GM12891 (cell line): ENCODE measurements at places on chromosomes 11 and 22.

GRCh38 chr22:23591846-23592245, 11.8 kb upstream of the IGLL1 start:
- DNase-seq, result no peak

DNA sequence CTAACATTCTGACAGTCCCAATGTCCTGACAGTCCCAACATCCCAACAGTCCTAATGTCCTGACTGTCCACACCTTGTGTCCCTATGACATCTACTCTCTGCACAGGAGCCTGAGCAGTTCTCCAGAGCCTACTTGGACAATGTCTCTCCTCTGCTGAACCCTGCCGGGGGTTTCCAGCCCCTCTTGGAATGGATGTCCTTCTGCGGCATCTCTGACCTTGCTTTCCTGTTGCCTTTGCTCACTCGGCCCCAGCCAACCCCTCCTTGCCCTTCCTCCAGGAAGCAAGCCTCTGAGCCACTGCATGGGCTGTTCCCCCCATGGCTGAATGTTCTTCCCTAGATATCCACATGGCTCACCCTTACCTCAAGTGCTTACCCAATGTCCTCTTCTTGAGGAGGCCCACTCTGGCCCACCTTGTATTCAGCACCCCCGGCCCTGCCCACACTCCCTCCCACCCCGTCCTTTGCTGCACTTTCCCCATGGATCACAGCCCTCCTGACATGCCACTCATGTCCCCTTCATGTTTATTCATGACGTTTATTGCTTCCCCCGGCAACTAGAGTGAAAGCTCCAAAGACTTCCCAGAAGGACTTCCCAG, 59.5 kb downstream of the DHCR7 start:
- DNase-seq, result no peak

DNA sequence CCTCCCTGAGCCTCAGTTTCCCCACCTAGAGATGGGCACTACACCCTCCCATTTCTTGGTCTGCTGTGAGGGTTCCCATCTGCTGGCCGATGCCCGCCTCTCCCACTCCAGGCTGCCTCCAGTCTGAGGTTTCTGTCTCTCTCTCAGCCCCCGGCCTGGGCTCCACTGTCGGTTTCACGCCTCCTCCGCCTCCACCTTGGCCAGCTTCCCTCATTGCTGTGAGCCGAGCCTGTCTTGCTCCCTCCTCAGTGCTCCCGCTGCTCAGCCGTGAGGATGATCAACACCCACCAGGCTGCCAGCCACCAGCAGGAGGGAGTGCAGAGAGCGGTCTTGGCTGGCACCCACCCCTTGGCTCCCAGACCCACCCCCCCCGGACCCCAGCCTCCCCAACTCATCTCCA, 61.0 kb downstream of the CYTH4 start:
- DNase-seq, result no peak

DNA sequence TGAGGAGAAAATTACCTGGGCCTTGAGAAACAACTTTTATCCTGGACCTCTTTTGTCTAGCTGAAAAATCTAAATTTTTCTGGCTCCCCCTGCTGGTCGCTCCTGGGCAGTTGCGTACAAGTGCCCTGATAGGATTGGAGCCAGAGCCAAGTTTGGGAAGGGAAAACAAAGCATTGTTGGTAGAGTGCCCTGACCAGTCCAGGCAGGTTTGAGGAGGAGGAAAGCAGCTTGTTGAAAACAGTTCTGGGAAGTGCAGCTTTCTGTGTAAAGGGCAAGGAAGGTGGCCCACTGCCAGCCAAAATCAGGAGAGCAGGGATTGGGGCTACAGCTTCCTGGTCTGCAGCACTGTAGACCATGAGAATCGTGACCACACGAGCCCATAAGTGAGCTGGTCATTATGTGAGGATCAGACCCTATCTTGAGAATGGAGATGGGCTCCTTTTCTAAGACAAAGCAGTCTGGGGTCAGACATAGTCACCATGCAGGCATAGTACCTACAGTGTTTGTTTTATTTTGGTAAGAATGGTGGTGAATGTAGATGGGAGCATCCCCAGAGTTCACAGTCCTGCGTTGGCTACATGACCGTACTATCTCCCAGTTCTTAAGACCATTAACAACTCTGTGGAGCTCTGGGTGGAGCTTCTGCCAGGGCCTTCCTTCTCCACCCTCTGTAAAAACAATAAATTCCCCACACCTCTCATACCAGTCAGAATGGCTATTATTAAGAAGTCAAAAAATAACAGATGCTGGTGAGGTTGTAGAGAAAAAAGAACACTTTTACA, 21.3 kb upstream of the PIK3IP1 start:
- no peak for DNase-seq

GRCh38 chr11:70524096-70524922, 126.0 kb downstream of the CTTN start:
- DNase-seq, result no peak

DNA sequence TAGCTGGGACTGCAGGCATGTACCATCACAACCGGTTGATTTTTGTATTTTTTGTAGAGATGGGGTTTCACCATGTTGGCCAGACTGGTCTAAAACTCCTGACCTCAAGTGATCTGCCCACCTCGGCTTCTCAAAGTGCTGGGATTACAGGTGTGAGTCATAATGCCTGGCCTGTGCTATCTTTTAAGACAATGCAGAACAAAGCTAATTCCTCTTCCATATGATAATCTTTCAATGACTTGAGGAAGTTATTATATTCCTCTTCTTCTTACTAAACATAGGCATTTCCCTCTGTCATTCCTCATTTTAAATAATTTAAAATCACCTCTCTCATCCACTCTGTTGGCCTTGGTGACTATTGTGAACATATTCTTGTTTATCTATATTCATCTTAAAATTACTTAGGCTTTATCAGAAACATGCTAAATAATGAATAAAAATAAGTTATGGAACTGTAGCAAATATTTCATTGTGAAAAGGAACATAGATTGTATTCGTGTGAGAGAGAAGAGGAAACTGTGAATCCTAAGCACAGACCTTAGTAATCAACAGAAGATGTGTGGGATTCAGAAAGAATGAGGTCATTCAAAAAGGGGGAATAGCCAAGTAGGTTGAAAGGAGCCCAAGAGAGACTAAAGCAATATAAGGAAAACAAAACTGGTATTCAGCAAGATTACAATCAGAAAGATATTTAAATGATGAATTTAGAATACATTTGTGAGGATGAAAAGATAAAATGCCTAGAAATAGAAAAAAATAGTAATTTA, 269.4 kb downstream of the TTC28 start:
- no peak for DNase-seq

DNA sequence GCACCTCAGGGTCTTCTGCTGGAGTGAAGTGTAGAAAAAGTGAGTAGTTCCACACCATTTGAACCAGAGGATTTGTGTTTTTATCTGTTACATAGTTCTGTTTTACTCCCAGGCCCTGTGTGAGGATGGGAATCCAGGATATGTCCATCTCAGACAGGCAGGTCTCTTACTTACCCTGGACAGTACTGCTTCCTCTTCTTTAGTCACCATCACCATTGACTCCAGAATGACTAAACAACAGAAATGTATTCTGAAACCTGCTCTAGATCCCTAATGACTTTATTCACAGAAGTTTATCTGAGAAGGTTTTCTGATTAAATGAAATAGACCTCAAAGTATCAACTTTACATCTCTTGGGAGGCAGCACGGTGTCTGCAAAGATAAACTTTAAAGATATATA, 33.6 kb downstream of the CYP2R1 start:
- no peak for DNase-seq

- DNase-seq, result no peak
Measured at GRCh38 chr22:45336971-45337431, 27.3 kb downstream of the FAM118A start.

GRCh38 chr22:32042924-32043323, at the start of gene SLC5A1:
TSS of gene SLC5A1 (plus strand) at chr22:32043261. CDS start at chr22:32043282, 21 bp downstream.
- no peak for DNase-seq

DNA sequence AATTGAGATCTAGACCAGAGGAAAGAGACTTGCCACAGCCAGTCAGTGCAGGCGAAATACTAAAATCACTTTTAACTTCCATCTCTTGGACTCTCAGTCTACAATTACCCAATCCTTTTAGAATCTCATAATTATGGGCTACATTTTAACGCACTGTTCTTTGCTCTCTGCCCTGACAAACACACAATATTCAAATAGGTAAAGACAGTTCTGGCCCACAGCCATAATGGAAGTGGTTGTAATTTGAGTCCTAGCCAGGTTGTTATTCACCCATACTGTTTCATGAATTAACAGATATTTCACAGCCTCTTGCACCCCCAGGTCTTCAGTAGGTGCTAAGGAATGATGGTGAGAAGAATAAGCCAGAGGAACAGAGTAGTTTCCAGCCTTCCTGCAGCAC, 830 bp downstream of the C11orf97 start:
- DNase-seq, result no peak

GRCh38 chr11:56910785-56911184, 77.9 kb upstream of the OR5AK2 start:
- DNase-seq, result no peak

DNA sequence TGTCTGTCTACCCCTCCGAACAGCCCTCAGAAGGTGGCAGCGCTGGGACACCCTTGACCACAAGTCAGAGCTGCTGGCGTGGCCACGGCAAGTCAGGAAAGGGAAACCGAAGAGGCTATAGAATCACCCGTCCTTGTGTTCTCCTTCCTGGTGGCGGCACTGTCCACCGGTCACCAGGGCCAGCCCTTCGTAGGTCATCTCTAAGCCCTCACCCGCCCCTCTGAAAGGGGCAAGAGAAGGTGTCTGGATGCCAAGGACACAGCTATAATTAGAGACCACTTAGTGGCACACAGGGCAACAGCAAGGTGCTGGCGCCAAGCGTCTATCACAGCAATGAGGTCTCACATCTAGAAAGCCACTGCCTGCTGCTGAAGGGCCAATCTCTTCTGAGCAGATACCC, 320.9 kb downstream of the SHANK2 start:
- no peak for DNase-seq

GRCh38 chr22:25644122-25644521, 79.6 kb downstream of the GRK3 start:
- DNase-seq, result no peak

DNA sequence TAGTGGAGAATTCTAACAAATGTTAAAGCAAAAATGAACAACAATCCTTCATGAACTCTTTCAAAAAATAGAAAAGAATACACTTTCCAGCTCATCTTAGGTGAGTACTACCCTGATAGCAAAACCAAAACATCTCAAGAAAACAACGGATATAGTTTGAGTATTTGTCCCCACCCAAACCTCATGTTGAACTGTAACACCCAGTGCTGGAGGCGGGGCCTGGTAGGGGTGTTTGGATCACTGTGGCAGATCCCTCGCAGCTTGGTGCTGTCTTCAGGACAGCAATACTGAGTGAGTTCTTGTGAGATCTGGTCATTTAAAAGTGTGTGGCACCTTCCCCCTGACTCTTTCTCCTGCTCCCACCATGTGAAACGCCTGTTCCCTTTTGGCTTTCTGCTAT, 27.0 kb downstream of the NCAPD3 start:
- no peak for DNase-seq

GRCh38 chr22:19289475-19290161, 1.9 kb downstream of the CLTCL1 start:
- DNase-seq, result no peak

GRCh38 chr11:90594658-90595057, 371.8 kb upstream of the CHORDC1 start:
- no peak for DNase-seq

- no peak for DNase-seq
Measured at GRCh38 chr11:116439361-116439677, 333.5 kb downstream of the BUD13 start.

DNA sequence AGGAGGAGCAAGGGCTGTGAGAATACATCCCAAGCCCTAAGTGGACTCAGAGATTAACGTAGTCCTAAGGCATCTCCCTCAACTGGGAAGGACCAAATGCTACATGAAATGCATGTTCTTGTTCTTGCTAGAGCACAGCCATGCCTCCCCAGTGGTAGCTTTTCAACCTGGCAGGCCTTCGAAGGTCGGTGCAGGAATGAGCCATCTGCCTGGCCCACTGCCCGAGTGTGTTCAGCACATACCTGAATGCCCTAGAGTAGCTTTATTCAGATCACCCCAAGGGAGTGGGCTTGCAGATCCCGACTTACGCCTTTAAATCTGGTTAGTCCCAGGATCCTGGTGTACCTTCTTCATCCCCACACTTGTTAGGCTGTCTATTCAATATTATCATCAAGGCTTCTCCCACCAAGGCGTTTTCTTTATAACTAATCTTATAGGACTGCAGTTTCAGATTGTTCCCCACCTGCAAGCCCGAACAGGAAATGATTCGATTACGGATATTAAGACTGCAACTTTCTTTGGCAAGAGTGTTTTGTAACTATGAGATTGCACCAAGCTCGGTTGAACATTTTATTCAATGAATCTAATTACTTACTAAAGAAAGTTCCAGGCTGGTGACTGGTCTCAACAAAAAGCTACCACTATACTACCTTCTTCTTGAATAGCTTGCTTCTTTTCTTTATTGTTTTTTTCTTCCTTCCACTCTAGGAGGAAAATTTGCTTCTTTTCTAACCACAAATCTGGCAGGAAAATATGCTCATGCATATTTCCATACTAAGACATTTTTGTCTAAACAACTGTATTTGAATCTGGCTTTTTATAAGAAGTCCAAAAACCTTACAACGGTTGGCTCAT, 115.6 kb downstream of the SGSM3 start:
- DNase-seq, result no peak
